ENCODE measurements at places on chromosomes 3 and 15.

GRCh38 chr3:117105686-117106085 is 396.1 kb downstream of the TUSC7 start:
- DNase-seq: no peak

GRCh38 chr3:141306922-141307321 is 61.4 kb upstream of the ZBTB38 start:
- no peak for DNase-seq

DNA sequence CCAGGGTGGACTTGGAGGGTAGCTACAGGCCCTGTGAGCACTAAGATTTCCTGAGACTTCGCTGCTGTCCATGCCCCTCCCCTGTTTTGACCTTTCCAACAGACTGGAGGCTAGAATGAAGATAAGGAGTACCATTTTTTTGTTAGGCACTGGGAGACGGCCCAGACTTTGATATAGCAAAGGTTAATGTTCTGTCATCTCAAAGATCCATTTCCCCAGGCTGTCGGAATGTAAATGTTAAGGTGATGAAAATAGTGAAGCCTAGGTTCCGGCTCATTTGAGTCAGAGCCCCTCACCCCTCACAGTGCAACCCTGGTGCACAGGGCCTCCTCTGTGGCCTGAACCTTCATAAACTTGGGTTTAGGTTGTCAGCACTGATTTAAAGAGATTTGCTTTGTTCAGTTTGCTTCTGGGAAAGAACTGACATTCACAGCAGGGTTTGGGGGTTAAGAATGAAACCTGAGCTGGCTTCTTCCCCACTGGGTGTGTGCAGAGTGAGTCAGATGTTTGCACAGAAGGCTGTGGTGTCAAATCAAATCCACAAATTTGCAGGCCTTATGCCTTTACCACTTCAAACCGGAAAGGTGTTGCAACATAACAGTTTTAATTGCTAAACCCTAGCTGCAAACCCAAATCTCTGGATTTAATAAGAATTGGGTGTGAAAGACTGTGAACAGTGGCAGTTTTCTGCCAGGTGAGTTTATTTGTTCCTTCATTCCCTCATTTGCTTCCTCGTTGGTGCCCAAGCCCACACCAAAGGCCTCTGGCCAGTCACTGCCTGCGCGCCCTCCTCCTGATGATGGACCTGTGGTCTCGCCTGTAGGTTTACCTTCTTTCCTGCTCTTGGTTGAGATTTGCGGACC is 20.6 kb upstream of the KCTD6 start:
- DNase-seq: peak; percentile 17

DNA sequence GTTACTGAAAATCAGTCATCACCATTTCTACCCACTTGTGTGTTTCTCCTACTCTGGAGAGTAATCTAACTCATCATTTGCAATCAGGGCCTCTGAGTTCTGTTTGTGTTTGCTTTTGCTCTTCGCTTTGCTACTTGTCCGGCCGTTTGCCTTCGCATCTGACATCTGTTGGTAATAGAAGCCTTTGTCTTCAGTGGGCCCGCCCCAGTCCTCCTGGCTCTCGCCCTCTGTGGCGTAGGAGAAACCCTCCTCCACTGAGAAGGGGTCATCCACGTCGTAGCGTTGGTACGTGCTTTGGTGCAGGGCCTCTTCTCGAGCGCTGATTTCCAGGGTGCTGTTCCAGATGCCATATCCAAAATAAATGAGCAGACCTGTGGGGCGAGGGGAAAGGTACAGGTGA is 48.3 kb downstream of the CLDN11 start:
- no peak for DNase-seq

- no peak for DNase-seq
Measured at GRCh38 chr3:2420919-2421318, 322.3 kb downstream of the CNTN4 start.

DNA sequence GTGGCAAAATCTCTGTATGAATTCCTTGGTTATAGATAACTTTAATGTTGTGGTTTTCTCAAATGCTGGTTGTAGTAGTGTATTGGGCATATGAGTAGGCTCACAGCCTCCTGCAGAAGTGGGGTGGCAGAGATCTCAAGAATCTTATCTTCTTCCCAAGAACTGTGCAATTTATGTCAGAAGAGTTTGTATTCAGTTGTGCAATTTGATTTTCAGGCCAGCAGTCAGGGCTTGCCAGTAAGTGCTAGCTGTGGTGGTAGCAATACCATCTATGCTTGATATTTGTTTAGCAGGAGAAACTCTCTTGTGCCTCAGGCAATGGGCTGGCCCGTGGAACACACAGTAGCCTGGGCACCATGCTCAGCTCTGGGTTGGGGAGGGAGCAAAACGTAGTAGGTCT is 58.4 kb upstream of the GOLIM4 start:
- no peak for DNase-seq

DNA sequence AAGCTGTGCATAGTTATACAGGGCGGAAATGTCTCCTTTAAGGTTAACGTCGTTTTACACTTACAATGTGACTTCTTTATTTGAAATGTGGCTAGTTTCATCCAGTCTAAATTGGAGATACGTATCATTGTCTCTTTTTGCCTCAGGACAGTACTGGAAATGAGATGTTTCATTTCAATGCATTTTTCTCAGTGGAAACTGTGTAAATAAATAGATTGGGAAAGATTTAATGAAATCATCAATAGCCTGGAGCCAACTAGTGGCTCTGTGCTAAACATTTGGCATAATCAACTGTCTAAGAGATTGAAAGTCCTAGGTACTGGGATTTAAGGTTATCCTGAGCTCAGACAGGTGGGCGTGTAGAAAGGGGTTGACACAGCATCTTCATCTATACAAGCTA is 691.5 kb upstream of the CCDC54 start:
- DNase-seq: no peak

DNA sequence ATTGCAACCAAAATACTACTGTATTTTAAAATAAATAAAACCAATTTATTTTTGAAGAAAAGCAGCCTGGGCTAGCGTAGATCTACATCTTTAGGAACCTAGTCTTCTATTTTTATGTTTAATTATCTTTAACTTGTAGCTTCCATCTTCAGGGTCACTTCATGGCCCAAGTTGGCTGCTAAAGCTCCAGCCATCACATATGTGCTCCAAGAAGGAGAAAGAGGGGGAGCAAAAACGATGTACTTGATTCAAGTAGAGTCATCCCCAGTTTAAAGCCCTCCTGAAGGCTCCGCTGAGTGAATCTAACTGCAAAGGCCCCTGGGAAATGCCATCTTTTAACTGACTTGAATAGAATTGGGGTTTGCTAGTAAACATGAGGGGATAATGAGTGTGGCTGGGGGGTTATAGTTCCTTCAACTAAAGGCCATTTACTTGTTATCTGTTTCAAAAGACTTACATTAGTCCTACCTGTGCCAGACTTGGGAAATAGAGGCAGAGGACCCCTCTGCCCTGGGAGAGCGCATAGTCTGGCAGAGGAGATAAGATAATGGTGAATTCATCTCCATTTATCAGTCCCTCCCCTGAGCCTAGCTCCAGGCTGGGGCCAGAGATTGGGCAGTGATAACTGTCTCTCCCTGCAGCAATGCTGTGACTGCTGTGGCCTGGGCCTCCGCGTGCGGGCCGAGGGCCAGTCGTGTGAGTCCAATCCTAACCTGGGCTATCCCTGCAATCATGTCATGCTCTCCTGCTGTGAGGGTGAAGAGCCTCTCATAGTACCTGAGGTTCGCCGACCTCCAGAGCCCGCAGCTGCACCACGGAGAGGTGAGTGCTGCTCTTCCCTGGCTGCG is 64.6 kb downstream of the FBLN2 start:
- DNase-seq: no peak

DNA sequence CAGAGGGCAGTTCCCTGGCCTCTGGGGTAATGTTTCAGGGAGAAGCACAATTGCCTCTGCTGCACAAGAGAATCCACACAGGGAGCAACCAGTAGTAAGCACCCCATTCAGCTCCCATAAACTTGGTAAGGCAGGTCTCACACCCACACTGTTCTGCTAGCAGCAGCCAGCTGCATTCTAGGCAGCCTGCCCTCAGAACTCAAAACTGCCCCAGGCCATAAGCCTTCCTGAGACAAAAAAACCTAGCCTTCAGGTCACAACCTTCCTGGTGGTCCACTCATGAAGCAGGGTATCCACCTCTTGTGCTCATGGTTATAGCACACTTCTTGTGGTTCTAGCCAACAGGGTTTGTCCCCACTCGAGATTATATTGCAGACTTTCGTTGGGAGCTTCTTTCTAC is 33.7 kb upstream of the ABI3BP start:
- DNase-seq: no peak

DNA sequence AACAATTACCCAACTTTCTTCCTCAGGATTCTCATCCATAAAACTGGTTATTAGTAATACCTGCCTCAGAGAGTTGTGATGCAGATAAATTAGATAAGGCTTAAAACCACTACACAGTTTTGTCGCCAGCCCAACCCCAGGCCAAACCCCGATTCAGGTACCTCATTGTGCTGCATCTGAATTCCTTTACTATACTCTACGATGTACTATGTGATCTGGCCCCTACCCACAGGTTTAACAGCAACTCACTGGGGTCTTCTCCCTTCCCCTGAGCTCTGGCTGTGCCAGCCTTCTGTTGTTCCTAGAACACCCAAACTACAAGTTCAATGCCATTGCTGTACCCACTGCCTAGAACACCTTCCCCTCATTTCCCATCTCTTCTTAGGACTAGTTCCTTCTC is 64.6 kb downstream of the MYO5A start:
- DNase-seq: no peak

DNA sequence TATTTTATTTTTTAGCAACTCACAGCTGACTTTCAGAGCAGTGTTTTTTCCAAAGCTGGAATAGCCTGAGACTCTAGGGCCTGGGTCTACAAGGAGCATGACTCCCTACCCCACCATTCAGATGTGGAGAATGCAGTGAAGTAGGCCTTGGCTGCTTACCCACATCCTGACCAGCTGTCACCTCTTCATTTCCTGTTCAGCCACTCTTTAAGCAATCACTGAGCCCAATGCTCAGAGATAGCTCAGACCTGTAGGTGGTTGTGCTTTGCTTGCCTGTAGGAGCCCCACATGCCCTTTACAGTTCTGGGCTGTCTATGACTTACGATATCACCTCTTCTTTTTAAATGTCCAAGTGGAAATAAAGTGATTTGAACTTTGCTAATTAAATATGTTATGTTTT is 148.1 kb downstream of the NEK11 start:
- no peak for DNase-seq

DNA sequence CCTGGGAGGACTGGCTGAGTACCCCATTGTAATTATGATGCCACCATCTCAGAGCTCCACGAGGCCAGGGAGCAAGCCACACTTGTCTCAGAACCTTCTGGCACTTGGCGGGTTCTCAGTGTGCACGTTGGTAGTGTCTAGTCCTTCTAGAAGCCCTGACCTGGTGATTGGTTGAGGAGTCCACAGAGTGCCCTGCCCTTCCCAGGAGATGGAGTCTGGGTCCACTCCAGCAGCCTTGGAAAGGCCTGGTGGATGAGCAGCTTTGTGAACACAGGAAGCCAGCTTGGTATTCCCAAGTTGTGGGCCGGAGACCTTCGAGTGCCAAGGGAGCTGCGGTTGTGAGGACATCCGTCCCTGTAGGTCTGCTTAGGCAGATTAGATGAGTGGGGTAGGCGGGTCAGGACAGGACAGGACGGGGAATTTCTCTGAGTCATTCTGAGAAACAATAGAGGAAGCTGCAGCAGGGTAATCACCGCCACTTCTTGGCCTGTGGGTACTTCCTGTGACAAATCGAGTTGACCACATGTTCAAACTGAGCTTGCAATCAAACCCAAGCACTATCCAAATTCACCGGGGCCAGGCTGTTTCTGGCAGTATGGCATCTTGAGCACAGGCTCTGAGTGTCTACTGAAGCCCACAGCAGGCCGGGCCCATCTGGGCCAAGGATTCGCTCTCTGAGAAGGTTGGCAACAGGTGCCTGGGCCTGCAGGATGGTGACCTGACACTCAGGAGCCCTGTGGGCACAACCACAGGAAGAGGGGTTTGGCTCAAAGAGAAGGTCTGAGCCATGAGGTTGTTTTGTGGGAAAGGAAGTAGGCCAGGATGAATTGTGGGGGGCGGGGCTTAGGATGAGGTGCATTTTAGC is 71.5 kb upstream of the PLXNA1 start:
- DNase-seq: peak; percentile 98

- DNase-seq: no peak
Measured at GRCh38 chr3:139480585-139480984, 4.3 kb upstream of the RBP2 start.

DNA sequence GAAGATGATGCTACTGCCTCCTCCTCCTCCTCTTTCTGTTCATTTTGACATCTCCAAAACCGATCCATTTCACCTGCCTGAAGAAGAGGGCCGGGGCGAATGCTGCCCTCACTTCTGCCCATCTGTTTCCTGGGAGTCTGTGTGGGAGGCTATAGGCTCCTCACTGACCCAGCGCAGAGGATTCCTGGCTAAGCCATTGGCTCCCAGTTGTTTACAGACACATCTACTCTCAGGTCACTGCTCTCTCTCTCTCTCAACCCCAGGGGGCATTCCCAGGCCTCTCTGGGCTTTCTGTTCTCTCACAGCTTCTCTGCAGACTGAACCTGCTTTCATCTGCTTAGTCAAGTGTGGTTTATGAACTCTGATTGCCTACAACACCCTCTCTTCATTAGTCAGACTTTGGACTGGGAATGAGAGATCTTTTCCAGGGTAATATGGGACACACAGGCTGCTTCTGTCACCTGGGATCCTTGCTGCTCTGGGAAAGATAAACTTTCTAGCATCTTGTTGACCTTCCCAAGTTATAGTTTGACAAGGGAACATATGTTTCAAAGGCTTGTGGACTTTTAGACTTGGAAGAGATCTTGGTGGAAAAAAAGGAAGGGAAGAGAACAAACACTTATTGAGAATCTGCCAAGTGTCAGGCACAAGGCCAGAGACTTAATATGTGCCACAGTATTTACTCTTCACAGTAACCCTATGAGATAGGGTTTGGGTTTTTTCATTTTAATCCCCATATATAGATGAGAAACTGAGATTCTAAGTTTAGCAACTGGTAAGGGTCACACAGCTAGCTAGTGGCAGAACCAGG is 30.2 kb upstream of the USP3 start:
- no peak for DNase-seq

- no peak for DNase-seq
Measured at GRCh38 chr3:105328338-105328730, 38.4 kb upstream of the ALCAM start.

DNA sequence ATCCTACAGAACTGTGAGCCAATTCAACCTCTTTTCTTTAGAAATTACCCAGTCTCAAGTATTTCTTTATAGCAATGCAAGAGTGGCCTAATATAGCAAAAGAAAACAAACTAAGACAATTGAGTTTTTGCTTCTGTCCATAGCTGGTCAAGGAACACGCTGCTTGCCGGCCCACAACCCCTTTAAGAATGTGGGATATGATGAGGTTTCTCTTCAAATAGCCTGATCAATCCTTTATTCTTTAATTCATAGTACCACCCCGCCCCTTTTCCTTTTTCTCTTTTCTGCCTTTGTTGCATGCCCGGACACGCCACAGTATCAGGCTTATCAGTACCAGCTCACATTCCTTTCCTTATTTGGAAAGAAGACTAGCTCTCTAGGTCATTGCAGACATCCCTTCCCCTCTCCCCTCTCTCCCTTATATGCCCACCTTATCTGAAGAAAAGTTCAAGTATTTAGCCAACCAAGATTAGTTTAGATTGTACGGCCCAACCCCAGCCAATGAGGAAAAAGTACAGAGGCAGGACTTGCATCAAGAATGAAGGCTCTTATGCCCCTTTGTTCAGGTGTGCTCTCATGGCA is 404.5 kb downstream of the OCA2 start:
- no peak for DNase-seq

Measured in dermis blood vessel endothelial cell (primary cell).